ENCODE measurements at places on chromosomes 4 and X.
A peak's percentile ranks its signal among the peaks of the same experiment; 100 is the strongest.

DNA sequence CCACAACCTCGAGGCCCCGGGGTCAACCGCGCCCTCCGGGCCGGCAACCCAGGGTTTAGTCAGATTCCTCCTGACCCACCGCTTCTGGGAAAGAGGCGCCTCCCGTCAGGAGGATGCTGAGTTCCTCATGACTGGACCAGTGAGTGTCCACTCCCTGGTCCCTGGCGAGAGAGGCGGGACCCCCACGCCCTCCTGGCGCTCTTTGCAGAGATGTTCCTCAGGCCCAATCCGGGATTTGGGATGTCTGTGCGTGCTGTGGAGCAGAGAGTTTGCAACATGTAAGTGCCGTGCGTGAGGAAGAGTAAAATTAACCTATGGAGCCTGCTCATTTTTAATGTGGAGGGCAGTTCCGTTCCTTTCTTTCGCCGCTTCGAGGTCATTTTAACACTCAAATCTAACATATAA, 824 bp upstream of the UGDH start:
- no peak for DNase-seq

DNA sequence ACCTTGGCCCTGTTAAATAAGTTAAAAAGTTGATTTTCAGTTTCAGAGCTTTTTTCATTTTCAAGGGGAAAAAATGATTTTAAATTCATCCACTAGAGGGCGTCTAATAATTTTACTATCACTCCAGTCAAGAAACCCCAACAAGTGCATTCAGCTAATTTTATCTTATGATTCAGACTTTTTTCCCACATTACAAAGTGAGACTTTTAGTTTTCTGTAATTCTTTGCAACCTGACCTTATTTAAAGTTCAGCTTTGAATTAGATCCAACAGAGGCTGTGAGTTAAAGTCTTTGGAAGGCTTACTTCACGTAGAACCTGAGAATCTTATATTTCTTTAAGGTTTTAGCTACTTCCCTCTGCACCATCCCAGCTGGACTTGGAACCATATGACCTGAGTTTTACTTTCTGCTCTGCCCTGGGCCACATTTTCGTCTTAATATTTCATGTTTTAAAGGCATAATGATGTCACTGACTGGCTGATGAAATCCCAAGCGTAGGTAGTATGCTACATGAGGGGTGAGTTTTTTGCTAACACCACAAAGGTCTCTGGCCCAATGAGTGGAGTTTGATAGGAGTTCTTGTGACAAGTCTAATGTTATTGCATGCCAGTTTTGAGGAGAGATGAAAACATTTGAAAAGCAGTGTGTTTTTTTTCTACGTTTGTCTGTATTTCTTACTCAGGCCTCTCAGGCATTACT, 7.2 kb downstream of the GNRHR start:
- DNase-seq: peak; percentile 40

DNA sequence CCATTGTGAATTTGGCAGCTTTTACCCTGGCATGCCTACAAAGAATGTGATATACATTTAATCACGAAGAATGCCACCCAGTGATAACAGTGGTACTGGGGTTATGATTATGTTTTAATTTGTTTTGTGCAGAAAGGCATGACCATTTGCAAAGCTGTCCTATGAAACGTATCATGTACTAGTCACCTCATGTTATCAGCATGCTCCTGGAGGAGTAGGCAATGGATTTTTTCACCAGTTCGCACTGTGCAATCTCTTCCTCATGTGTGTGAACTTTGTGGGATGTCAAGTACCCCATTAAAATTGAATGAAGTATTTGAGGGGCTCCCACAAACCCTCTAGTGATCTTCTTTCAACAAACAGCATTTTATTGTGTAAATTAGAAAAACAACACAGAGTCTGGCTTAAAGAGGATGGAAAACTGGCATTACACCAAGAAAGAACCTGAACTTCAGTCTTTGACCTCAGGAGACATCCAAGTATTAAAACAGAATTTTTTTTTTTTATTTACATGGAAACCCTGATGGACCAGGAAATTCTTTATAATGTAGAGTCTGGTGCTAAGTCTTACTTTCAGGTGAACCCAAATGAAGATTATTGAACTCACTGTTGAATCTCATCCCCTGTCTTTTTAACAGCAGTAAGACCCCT, 200.6 kb upstream of the PGRMC2 start:
- DNase-seq: no peak

GRCh38 chr4:186058253-186058979, 10.5 kb upstream of the TLR3 start:
- DNase-seq: peak; percentile 49

DNA sequence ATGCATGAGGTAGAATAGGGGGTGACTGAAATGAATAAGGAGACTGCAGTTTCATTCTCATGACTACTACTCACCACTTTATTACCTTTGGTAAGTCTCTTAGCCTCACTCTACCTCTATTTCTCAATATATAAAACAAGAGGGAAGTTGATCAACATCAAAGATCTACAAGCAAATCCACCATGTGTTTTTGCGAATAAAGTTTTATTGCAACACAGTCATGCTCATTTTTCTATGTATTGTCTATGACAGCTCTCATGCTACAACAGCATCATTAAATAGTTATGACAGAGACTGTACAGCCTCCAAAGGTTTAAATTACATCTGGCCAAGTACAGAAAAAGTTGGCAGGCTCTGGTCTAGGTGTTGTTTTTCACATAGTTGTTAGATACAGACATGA, 72.6 kb upstream of the CPEB2 start:
- DNase-seq: no peak

DNA sequence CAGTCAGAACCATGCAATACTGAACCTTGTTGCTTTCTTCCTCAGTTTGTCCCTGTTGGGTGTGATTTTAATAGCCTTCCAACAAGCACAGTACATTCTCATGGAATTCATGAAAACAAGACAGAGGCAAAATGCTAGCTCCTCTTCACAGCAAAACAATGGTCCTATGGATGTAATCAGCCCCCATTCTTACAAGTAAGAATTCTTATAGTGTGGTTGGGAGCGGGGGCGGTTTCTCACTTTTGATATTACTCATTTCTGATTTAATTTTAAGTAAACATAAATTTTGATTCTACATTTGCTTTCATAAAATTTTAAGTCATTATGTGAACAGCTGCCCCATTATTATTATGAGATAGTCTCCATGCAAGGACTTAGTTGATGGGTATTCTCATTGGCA, 80.8 kb upstream of the TLR2 start:
- no peak for DNase-seq

DNA sequence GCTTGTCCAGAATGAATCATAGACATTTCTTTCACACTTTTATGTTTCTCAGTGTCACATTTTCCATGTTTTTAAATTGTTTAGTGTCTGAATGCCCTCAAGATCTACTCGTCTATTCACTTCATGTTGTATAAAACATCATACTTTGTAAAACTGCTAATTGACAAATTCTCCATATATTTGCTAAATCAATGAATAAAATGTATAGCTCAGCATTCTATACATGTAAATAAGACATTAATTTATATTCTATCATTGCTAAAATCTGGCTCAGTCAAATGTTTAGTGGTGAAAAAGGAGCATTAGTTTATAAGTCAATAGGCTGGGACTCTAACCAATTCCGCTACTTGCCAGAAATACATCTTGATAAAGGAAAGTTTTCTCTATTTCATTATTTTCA, 379.6 kb downstream of the NAF1 start:
- no peak for DNase-seq

DNA sequence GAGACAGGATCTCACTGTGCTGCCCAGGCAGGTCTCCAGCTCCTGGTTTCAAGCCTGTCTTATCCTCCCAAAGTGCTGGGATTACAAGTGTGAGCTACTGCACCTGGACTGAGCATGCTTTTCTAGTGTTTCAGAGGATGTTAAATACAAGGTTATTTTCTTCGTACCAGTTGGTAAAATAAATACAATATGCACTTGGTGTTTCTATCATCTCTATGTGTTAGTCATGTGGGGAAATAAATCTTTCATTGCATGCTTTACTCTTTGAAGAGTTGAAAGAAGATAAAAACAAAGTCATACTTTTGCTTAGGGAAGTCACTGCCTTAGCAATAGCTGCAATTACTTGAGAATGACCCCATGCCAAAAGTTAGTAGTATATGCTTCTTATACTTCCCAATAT, 162.3 kb downstream of the PCDH7 start:
- no peak for DNase-seq

DNA sequence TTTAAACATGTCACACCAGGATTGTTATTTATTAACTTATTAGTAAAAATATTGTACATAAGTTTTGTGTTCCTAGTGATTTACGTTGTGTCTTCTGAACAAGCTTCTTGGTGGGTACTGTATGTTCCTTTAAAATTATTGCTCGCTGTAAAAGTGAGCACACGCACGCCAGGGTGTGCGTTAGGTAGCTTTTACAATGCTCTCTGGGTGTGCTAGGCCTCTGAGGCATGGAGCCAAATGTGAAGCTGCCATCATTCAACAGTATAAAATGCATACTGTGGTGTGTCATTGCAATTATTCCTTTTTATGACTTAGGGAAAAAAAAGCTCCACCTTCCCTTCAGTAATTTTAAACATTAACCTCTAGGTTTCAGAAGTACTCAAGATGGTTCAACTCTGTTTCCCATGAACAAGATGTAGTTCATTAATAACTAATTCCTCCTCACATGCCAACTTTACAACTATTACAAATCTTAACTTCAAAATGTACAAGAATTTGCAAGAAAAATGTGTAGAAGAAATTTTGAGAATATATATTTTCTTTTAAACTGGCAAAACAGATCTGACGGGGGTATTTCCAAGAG, 42.4 kb downstream of the ATOH1 start:
- no peak for DNase-seq

- no peak for DNase-seq
These were observed 103.1 kb downstream of the PHEX start for GRCh38 chrX:22135171-22135711.

- DNase-seq: no peak
These were observed at the start of gene KLKB1 for GRCh38 chr4:186227221-186227620. TSS of gene KLKB1 (plus strand) at chr4:186227507. CDS start at chr4:186228196, 689 bp downstream.

DNA sequence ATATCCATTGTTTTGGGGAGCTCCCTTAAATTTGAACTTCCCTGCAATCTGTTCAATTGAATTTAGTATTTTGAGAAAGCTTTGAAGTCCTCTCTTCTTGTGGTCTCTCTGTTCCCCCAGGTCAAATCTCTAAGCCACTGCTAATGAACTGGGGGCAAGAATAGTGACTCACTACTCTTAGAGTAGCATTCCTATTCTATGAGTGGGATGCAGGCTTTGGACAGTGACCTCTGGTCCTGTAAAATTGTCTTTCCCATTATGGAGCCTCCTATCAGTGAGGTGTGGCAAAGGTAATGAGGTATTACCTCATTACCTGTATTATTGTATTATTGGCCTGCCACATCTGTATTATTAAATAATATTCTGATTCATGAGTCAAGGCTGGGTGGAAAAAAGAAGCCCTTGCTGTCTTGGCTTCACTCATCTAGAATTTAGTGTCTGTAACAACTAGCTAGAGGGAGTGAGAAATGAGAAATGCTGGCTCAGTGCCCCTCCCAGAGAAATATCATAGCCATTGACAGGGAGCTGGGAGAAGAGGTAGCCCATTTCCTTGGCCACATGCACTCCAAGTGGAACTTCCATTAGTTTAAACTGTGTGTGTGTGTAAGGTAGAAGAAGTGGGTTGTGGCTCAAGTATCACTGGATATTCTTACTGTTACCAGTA, 393.9 kb upstream of the CTSO start:
- DNase-seq: no peak

DNA sequence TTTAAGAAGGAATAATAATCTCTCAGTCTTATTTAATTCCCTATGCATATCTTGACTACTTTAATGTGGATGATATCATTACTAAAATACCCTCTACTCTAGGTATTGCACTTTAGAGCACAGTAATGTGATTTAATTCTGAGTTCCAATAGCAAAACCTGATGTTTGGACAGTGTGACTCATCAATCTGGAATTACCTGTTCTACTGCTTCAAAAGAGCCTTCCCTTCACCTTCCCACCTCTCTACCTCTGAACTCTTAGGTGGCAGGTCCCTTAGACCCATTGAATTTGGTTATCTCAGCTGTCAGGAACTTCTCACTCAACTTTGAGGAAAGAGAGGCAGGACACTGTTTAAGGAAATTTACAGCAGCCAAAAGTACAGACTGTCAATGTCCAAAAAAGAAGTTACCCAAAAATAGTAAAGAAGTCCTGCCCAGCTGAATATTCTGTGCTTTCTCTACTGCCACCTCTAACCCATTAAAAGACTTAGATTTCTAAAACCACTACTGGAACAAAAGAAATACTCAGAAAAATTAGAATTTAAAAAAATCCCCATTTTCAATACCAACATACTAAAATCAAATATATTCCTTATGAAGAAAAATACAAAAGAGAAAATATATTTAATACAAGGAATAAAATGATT, 123.1 kb upstream of the GPM6A start:
- DNase-seq: no peak
